ENCODE measurements at places on chromosomes 2 and 18. TPM values are rescaled to one million over a fixed set of nuclear protein-coding genes. Genes with fewer than 3 reads are reported as not detected.

Gene BUB1
- 147 TPM for total RNA-seq

Gene REG3G
- total RNA-seq: not detected

Gene CKAP2L
- 7.7 TPM for total RNA-seq

Gene LONRF2
- not detected for total RNA-seq

Gene LRATD1
- total RNA-seq: not detected

Gene RBBP8
- 52.2 TPM for total RNA-seq

Gene DOK6
- total RNA-seq: 0.10 TPM

Gene TSPYL6
- not detected for total RNA-seq

Gene EFHD1
- total RNA-seq: 4.2 TPM

Gene ZNF804A
- total RNA-seq: not detected

Gene GAREM1
- not detected for total RNA-seq

Gene SLC4A5
- total RNA-seq: not detected

Gene LRRTM4
- total RNA-seq: not detected

All from G401 (cell line).